HCEC 1CT (cell line): ENCODE measurements at places on chromosomes 6 and 20.
A peak's percentile ranks its signal among the peaks of the same experiment; 100 is the strongest.

- peak; percentile 64 for DNase-seq
Measured at GRCh38 chr6:44820321-44820720, 432.8 kb downstream of the CDC5L start.

- peak; percentile 48 for DNase-seq
Measured at GRCh38 chr20:41476013-41476441, 109.4 kb upstream of the EMILIN3 start.

DNA sequence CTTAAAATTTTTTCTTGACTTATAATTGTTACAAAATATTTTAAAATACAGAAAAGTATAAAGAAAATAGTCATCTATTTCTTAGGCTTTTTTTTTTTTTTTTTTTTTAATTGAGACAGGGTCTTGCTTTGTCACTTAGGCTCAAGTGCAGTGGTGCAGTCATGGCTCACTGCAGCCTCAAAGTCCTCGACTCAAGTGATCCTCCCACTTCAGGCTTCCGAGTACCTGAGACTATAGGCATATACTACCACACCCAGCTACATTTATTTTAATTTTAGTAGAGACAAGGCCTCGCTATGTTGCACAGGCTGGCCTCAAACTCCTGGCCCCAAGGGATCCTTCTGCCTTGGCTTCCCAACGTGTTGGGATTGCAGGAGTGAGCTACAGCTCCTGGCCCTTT, 5.3 kb upstream of the ACAT2 start:
- no peak for DNase-seq

- no peak for DNase-seq
Measured at GRCh38 chr20:13718171-13718570, 66.5 kb downstream of the ESF1 start.

- DNase-seq, result no peak
Measured at GRCh38 chr20:38242848-38243708, 17.5 kb downstream of the KIAA1755 start.

- no peak for DNase-seq
Measured at GRCh38 chr6:2763876-2764540, 1.2 kb upstream of the WRNIP1 start.

- DNase-seq, result no peak
Measured at GRCh38 chr6:82085701-82086100, 161.8 kb downstream of the IBTK start.

DNA sequence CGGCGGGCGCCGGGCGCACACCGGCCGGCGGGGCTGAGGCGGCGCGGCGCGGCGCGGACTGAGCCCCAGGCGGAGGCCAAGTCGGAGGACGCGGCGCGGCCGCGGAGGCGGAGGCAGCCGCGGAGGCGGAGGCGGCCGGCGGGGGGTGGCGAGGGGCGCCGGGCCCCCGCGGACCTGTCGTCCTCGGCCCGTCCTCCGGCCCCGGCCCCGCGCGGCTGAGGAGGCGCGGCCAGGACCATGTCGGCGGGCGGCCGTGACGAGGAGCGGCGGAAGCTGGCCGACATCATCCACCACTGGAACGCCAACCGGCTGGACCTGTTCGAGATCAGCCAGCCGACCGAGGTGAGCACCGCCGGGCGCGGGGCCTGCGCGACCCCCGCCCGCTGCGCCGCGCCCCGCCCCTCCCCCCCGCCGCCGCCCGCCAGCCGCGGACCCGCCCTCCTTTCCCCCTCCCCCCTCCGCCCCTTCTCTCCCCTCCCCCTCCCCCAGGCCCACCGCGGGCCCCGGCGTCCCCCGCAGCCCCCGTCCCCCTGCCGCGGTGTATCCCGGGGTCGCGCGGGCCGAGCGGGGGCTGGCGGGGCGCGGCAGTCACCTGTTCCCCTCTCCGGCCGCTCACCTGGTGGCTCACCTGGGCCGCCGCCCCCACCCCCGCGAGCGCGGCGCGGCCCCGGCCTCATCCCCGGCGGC, at the start of gene AFDN:
Gene AFDN (plus strand): TSS at position 16 of the 687 bp plus-strand sequence. CDS start 222 bp downstream, at position 238.
- peak; percentile 36 for DNase-seq

DNA sequence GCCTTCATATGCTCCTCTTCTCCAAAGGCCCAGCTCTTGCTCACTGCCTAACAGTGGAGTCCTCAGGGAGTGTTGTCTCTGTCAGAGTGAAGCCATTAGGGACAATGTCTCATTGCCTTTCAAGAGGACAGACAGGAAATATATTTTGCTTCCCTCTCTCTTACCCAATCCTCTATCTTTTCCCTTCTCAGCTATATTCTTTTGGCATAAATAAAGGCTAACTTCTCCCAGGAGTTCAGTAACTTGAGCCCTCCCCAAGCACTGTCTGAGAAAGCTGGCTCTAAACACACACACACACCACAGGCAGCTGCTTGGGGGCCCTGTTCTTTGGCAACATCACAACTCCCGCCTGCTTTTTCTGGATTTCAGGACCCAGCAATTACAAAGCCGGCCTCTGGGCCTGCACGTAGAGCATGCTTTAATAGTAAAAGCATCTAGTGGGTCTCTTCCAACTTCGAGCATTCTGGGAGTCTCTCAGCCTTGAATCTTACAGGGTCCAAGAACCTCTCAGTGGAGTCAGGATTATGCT, 34.7 kb upstream of the LAMA4 start:
- peak; percentile 68 for DNase-seq

DNA sequence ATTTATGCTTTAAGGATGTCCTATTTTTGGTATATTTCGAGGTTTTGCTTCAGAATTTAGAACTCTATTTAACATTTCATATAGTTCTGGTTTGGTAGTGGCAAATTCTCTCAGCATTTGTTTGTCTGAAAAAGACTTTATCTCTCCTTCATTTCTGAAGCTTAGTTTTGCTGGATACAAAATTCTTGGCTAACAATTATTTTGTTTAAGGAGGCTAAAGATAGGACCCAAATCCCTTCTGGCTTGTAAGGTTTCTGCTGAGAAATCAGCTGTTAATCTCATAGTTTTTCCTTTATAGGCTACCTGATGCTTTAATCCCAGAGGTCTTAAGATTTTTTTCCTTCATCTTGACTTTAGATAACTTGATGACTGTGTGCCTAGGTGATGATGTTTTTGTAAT, 162.7 kb upstream of the B3GAT2 start:
- no peak for DNase-seq

- peak; percentile 49 for DNase-seq
Measured at GRCh38 chr6:104728448-104728847, 131.3 kb downstream of the HACE1 start.

DNA sequence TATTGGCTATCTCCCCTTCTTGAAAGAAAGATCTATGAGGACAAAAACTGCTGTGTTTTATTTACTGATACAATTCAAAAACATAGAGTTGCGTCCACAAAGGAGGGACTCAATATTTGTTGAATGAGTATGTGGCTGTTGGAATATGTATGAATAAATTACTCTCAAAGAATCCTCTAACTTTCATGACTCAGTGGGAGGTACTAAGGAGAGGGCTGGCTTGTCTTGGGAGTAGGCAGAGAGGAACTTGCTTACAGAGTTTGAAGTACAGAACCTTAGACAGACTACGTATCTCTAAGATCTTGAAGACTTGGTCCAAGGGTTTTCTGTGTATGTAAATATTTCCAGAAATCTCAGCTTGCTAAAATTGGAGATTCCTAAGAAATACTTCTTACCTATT, 504.0 kb upstream of the PTCHD4 start:
- peak; percentile 55 for DNase-seq

DNA sequence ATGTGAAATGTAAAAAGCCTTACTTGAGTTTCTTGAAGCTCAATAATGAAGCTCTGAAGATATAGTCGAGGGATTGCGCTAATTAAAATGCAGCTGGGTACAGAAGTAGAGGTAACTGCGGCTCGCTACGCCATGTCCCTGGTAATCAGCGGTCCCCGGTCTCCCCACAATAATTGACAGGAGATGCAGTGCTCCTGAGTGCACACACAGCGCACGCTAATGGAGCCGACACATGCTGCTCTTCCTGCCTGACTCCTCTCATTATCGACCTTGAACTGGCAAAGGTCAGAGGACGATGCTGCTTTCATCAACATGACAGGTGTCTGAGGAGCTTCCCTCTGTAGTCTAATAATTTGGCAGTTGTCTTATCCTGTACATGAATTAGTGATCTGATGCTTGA, 365.9 kb downstream of the RNF144B start:
- DNase-seq, result no peak

- no peak for DNase-seq
Measured at GRCh38 chr6:96391776-96392360, 129.7 kb upstream of the UFL1 start.

DNA sequence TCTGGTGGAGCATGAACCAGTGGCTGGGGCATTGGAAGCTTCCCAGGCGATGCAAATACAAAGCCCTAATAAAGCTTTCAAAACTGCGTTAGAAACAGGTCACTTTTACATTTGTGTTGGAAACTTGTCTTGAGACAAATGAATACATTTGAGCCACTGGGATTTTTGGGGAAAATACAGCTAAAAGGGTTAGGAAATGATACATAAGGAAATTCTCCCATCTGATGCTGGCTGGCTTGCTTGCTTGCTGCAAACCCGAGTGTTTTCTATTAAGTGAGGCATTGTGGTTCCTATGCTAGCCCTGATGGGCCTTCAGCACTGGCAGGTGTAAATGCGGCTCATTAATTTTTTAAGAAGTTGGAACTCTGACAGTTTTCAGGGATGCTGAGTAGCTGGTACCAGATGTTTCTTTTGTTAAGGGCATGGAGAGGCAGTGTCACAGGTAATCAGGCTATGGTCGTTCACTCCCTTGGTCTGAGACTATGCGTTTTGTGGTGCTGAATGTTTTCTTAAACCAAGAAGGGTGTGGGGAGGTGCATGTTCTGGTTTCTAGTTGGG, 35.2 kb downstream of the RREB1 start:
- DNase-seq, result no peak

DNA sequence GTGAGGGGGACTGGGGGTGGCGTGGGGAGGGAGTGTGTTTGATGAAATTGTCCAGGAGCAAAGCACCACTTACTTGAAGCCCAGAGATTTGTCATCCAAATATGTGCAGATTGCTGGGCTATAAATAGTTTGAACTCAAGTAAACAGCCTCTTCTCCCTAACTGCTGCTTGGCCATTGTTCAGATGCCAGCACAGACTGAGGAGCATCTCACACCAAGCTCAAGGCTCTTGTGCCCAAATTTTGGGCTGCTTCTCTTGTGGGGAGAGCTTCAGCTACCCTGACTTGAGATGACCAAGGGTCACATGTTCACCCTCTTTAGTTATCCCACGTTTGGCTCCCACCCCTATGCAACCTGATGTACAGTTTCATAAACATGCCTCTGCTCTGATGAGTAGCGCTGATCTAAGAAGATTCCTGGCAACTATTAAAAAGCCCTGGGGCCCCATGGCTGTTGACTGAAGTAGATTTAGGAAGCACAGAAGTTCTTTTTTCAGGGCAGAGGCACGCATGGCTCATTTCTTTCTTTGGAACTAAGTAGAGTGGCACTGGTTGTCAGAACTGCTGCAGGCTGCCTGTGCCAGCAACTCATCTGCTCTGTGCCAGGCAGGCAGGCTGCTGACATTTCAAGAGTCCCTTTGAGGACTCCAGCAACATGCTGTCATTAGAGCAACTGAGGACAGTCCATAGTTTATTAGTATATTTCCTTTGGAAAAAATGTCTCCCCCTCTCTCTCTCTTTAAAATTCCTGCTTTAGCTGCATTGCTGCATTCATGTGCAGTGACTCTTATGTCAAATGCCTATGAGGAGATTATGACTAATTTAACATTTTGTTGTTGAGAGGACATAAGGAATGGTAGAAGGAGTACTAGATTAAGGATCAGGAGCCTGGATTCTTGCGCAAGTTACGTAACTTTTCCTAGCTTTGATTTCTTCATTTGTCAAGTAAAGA, 9.6 kb upstream of the PKIG start:
- DNase-seq, result peak; percentile 97

DNA sequence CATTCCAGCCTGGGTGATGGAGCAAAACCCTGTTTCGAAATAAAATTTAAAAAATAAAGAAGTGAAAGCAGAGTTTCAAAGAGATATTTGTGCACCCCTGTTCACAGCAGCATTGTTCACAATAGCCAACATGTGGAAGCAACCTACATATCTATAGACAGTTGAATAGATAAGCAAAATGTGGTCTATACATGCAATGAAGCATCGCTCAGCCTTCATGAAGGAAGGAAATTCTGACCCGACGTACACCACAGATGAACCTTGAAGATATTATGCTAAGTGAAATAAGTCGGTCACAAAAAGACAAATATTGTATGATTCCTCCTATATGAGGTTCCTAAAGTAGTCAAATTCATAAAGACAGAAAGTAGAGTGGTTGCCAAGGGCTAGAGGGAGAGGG, 6.5 kb upstream of the NCOA6 start:
- DNase-seq, result no peak

DNA sequence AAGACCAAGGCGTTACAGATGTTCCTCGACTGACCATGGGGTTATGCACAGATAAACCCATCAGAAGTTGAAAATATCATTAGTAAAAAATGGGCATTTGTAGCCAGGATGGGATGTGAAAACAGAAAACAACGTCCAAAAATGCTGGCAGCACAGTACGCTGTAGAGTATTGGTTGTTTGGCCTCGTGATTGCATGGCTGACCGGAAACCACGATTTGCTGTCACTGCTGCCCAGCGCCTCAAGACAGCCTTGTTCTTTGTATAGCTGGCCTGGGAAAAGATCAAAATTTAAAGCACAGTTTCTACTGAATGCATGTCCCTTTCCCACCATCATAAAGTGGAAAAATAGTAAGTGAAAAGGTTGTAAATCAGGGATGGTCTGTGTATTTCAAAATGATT, 41.9 kb downstream of the MTHFD1L start:
- no peak for DNase-seq

DNA sequence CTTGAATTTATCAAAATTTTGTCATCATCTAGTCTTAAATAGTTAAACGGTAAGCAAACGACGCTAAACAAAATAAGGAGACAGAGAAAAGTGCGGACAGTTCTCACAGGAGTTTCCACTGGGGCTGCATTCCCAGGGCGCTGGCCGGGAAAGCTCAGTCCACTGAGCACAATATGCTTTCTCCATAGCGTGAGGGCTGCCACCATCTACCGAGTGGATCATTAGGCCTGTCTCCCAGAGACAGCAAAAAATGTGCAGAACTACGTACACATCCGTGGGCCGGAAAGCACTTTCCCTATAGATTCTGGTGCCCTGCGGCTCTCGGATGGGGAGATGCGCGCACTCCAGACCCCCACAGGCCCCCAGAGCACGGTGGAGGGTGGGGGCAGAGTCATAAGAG, 84.9 kb downstream of the THBS2 start:
- no peak for DNase-seq

DNA sequence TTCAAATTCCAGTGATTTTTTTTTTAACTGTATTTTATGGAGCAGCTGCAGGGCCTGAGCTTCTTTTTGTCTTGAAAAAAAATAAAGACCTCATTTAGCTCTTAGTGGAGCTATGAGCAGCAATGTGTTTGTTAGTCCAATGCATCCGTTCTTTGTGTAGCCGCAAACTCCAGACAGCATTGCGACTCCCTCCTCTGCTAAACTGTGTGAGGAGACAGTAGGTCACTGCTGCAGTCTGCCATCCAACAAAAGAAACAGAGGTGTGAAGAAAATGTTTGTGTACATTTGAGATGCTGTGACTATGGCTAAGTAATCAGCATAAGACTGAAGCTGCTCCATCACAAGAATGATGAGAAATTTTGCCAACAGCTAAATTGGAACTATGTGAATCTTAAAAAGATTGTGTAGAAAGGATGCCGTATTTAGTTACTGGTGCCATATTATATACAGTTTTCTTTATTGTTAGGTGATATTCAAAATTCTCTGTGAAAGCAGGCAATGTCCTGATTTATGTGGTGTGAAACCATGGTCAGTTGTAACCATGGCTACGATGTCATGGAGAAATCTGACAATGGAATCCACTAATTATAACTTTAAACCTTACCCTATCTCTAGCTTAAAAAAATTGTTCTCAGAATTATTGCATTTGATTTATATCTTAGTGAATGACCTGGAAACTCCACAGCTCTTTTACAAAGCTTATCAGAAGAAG, 428.8 kb upstream of the EPHA7 start:
- DNase-seq, result no peak
